Naive B cell (primary cell): ENCODE measurements at places on chromosomes 1 and 21. TPM values are rescaled to one million over a fixed set of nuclear protein-coding genes. Genes with fewer than 3 reads are reported as not detected.
A peak's percentile ranks its signal among the peaks of the same experiment; 100 is the strongest.

The ADGRL2 gene
- polyA plus RNA-seq: not detected

The SPATA46 gene
- not detected for polyA plus RNA-seq

DNA sequence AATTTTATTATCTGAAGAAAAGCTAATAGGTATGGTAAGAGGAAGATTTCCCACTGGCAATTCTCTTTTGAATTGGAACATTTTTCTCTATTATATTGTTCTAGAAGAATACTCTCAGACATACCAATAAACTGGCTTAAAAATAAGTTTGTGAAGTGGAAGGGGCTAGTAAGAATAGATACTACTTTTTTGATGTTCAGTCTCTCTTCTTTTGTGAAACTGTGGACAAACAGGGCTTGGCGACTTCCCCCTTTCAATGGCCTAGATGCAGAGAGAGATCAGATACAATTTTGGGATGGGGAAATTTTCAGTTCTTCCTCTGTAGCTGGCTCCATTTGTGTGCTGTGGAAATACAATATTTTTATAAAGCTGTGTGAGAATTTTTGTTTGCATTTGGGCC, 2.5 kb downstream of the PBX1 start:
- DNase-seq: no peak

The OR2L2 gene
- 0.16 TPM for polyA plus RNA-seq

GRCh38 chr21:35259457-35259856, 210.4 kb upstream of the RUNX1 start:
- no peak for DNase-seq

GRCh38 chr1:199226163-199226562, 587.3 kb downstream of the PTPRC start:
- peak; percentile 11 for DNase-seq

- DNase-seq: no peak
Observed at GRCh38 chr1:34479731-34480130, 275.1 kb upstream of the GJB5 start.

The TNFRSF1B gene
- 43.7 TPM for polyA plus RNA-seq

The SLC19A1 gene
- polyA plus RNA-seq: 2.9 TPM

DNA sequence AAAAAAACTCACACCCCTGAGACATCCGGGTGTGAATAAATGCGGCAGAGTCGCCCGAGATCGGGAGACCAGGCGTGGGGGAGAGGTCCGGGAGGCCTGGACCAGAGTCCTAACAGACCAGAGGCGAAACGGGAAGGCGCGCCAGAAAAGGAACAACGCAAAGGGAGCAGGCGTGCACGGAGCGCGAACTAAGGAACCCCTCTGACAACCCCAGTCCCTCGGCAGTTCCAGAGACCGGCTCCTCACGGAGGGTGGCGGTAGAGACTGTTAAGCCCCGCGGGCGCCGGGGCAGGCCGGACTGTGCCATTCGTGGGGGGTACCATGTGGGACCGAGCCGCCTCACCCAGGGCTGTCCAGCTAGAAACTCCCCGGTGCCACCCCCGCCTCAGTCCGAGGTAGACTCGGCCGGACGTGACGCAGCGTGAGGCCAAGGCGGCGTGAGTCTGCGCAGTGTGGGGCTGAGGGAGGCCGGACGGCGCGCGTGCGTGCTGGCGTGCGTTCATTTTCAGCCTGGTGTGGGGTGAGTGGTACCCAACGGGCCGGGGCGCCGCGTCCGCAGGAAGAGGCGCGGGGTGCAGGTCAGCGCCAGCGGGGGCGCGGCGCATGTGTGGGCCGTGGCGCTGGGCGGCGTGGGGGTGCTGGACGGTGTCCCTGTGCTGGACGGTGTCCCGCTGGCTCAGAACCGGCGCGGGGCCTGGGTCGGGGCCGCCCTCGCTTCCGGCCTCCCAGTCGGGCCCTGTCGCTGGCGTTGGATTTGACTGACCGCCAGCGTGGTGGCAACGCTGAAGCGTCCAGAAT, at the start of gene PARK7:
TSS of gene PARK7 (plus strand) at position 496 of the 798 bp plus-strand sequence. CDS start 1,075 bp downstream, outside the sequence.
- DNase-seq: peak; percentile 100

The PTPN7 gene
- 23.0 TPM for polyA plus RNA-seq

The TRIM45 gene
- polyA plus RNA-seq: not detected

DNA sequence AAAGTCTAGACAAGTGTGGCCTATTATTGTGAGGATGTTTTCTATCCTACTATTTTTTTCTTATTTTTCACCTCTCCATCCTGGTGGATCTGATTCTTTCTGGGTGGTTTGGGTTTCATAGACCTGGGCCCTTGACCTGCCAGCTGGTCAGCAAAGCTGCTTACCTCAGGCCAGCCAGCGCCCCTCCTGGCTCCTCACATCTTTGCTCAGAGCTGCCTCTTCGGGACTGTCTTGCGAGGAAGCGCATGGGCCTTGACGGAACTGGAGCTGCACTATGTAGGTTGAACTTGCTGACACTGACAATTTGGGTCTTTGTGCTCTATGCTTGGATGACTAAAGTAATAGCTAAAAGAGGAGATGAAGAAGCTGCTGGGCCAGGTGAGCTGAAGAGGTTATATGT, 138.5 kb upstream of the SYT6 start:
- DNase-seq: no peak

DNA sequence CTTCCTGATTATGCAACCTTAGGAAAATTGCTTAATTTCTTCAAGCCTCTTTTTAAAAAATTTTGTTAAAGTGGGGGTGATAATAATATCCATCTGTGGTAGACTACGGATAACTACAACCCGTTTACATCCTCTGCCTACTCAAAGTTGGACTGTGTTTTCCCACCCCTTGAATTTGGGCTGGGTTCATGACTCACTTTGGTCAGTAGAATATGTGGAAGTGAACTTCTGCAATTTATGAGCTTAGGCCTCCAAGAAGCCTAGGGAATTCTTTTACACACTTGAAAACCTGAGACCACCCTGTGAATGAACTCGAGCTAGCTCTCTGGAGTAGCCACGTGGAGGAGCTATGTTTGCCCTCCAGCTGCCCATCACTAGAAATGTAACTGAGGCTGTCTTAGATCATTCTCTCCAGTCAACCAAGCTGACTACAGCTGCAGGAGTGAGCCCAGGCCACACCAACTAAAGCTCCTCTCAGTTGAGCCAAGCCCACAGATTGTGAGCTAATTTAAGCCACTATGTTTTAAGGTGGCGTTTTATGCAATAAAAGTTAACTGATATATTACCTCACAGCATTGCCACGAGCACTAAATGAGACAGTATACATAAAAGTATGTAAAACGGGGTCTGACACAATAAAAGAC, 29.6 kb upstream of the CACHD1 start:
- no peak for DNase-seq

DNA sequence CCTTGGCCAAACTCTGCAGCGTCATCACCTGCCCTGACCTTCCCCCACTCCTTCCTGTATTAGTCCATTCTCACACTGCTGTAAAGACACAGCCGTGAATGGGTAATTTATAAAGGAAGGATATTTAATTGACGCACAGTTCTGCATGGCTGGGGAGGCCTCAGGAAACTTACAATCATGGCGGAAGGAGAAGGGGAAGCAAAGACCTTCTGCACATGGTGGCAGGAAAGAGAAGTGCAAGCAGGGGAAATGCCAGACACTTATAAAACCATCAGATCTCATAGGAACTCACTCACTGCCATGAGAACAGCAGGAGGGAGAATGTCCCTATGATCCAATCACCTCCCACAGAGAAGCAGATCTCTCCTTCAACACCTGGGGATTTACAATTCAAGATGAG, 408.5 kb downstream of the PTPRU start:
- DNase-seq: no peak

DNA sequence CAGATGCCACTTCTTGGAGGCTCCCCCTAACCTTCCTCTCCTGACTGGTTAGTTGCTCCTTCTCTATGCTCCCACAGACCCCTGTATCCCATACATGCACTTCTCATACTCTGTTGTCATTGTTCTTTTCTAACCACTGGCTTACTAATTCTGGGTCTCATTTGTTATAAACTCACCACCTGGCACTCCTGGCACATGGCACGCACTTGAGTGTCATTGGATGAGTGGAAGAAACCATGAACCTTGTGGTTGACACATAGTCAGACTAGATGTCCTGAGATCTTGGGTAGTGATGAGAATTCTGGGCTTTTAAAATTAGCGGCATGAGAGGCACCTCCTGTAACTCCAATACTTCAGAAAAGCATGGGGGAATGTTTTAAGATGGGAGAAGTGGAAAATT, 49.3 kb downstream of the TRIM62 start:
- no peak for DNase-seq

The LEFTY1 gene
- polyA plus RNA-seq: not detected

- no peak for DNase-seq
Observed at GRCh38 chr1:114153261-114154145, at the start of gene SYT6. Gene SYT6 (minus strand): TSS chr1:114153869. CDS start chr1:114153772, 97 bp downstream.

- no peak for DNase-seq
Observed at GRCh38 chr1:157994704-157995582, 1.5 kb downstream of the KIRREL1 start.

GRCh38 chr1:151760597-151761385, 2.5 kb downstream of the MRPL9 start:
- no peak for DNase-seq

The MANEAL gene
- 3.2 TPM for polyA plus RNA-seq

The TRIM63 gene
- polyA plus RNA-seq: not detected

The CR1 gene
- 32.8 TPM for polyA plus RNA-seq

The KCNH1 gene
- not detected for polyA plus RNA-seq

DNA sequence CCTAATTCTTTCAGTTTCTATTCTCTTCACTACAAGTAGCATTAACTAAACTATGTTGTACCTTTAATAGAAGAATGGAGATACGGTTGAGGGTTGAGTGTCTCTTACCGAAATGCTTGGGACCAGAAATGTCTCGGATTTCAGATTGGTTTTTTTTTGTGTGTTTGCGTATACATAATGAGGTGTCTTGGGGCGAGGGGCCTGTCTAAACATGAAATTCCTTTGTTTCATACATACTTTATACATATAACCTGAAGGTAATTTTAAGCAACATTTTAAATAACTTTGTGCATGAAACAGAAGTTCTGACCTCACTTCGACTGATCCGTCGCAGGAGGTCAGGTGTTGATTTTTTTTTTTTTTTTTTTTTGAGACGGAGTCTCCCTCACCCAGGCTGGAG, 36.3 kb upstream of the MYOCOS start:
- DNase-seq: no peak

The NR1I3 gene
- not detected for polyA plus RNA-seq

The CD48 gene
- polyA plus RNA-seq: 163 TPM

DNA sequence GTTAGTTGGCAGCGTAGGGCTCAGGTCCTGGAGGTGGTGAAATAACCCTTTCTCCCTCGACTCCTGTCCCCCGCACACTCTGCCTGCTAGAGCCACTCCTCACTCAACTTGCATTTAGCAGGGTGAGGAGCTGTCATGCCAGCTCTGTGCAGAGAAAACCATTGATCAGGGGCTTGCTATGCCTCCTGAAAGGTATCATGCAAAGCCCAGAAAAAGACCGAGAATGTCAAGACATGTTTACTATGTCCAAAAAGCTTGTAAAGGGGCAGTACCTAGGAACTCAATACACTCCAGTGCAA, 18.0 kb downstream of the ALDH4A1 start:
- no peak for DNase-seq

The FAM72D gene
- polyA plus RNA-seq: not detected

The ARHGEF16 gene
- not detected for polyA plus RNA-seq

The S100A7 gene
- polyA plus RNA-seq: not detected

The OSCP1 gene
- not detected for polyA plus RNA-seq

GRCh38 chr1:3915551-3916121, 15.6 kb upstream of the C1orf174 start:
- DNase-seq: no peak

The AMY1C gene
- not detected for polyA plus RNA-seq

The FCGR3A gene
- polyA plus RNA-seq: 1.2 TPM

GRCh38 chr1:33805988-33806387, 57.9 kb upstream of the HMGB4 start:
- DNase-seq: no peak

GRCh38 chr1:39142401-39143060, 62.0 kb upstream of the MACF1 start:
- no peak for DNase-seq

DNA sequence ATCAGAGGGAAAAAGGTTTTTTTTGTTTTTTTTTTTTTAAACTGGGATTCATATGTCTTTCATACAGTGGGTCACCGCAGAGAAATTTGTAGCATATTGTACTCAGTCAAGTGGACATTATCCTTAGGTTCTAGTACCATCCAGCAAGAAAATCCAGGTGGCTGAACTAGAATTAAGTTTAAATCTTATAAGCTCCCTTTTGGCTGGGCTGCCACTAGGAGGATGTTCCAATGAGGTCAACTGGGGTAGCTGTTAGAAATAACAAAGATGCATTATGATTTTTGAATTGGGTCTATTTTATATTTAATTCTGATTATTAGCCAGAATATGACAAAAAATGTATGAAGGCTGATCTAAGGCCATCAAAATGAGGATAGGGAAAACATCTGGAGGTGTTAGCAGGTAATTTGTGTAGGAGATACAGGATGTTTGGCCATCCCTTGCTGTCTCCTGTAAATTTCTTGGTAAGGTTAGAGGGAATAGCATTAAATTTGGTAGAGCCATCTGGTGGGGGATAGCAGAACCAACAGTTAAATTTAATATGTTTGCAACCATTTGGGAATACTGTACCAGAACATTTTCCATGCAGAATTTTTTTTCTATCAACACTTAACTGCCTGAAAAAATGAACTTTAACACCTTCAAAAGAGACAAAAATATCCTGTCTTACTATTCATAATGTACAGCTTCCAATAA, 568.5 kb upstream of the B3GALT2 start:
- DNase-seq: no peak

The FRRS1 gene
- polyA plus RNA-seq: not detected

DNA sequence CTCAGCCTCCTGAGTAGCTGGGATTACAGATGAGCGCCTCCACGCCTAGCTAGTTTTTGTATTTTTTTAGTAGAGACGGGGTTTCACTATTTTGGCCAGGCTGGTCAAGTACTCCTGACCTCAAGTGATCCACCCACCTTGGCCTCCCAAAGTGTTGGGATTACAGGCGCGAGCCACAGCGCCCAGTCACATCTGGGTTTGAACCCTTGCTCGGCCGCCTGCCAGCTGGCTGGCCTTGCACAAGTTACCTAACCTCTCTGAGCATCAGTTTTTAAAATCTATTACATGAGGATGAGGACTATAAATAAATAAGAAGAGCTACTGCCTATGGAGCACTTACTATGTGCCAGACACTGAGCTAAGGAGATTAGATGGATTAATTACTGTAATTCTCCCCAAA, 17.7 kb upstream of the PADI2 start:
- DNase-seq: no peak

- no peak for DNase-seq
Observed at GRCh38 chr1:108719656-108720435, 7.1 kb downstream of the FNDC7 start.

DNA sequence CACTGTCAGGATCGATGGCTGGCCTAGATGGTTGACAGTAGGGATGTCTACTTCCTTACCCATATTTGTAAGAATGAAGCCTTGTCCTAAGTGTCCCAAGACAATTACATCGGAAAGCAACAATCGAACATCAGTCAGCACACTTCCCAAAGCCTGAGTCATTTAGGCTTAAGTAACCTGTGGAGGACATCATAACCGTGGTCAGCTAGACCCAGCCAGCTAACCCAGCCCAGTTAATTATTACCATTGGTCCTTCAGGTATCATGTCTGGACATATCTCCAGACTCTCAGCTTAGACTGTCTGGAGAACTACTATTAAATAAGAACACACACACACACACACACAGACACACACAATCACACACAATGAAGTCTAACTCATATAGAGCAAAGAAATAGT, 264.7 kb downstream of the TRABD2B start:
- no peak for DNase-seq
